Hepatic stellate cell (primary cell): ENCODE measurements at places on chromosomes 16 and 17.

DNA sequence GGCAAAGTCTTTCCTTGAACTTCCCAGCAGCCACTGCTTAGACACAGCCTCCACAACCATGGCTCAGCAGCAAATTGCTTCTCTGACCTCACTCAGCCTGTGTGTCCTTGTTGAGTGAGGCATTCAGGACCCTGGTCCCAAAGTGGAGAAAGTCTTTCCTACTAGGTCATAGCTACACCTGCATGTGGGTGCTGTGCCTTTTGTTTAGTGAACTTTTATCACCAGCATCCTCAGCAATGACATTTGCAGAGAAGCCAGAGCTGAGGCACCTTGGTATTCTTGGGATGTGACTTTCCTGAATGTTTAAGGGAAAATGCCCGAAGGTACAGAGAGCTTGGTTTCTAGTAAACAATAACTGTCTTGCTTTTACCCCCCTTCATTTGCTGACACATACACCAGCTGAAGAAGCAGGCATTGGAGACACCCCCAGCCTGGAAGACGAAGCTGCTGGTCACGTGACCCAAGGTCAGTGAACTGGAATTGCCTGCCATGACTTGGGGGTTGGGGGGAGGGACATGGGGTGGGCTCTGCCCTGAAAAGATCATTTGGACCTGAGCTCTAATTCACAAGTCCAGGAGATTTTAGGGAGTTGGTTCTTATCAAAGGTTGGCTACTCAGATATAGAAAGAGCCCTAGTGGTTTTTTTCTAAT, 20.9 kb upstream of the STH start:
- no peak for DNase-seq

DNA sequence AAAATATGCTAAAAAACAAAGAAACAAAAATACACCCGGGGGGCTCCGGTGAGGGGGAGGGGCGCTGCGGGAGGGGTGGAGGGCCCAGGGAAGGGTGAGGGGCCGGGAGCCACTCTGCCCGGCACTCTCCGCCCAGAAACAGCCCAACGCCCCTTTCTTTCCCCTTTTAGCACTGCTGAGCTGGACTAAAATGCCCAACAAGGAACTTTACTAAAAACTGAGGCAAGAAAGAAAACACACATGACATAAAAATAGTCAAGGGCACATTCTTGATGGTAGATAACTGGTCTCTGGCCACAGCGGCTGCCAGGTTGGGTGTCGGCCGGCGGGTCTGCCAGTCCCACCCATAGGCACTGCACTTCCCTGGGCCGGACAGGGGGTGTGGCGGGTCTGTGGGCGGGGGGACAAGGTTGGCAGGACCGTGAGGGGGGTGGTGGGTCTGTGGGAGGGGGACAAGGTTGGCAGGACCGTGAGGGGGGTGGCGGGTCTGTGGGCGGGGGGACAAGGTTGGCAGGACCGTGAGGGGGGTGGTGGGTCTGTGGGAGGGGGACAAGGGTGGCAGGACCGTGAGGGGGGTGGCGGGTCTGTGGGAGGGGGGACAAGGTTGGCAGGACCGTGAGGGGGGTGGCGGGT, 20.9 kb downstream of the METRNL start:
- peak; percentile 72 for DNase-seq

DNA sequence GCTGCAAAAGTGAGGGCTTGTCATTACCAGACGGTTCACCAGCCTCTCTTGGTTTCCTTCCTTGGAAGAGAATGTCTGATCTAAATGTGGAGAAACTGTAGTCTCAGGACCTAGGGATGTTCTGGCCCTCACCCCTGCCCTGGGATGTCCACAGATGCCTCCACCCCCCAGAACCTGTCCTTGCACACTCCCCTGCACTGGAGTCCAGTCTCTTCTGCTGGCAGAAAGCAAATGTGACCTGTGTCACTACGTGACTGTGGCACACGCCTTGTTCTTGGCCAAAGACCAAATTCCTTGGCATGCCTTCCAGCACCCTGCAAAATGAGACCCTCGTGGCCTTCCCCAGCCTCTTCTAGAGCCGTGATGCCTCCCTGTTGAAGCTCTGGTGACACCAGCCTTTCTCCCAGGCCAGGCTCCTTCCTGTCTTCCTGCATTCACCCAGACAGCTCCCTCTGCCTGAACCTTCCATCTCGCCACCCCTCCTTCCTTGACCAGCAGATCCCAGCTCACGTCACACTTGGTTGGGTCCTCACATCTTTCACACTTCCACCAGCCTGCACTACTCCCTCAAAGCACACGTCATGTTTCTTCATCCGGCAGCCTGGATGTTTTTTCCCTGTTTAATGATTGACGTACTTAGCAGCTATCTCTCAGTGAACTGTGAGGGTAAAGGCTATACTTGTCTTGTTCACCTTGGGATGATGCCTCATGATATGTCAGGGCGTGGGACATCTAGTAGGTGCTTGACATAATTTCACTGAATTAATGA, 4.3 kb downstream of the ZNF768 start:
- DNase-seq: no peak

GRCh38 chr16:57387598-57388354, 15.5 kb downstream of the CX3CL1 start:
- no peak for DNase-seq

DNA sequence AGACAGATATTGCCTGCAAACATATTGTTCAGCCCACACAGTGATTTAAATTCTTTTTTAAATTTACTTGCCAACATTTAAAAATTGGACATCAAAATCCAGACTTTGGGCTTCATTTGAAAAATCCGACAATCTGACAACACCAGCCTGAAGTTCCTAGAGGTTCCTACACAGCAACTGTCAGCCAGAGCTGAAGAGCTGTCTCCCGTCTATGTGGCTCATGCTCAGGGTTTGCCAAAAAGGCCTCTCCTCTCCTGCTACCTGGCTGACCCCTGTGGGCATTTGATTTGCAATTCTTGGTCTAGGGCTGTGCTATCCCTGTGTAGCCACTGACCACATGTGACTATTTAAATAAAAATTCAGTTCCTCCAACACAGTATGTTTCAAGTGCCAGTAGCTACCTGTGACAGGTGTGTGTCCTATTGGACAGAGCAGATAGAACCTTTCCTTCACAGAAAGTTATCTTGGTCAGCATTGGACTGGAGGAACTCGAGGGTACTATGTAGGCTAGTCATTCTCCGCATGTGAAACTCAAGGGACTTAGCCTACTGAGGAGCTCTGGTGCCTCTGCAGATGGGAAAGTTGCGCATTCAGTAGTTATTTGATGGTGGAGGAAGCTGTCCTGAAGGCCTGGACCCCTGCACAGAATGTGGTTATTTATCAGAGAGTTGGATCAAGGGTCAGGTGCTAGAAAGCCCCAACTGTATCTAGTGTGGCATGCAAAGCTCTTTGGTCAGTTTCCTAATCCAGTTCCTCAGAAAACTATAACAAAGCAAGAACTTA, 2.7 kb downstream of the LYRM1 start:
- DNase-seq: no peak

GRCh38 chr17:32482568-32483320, 4.0 kb upstream of the CDK5R1 start:
- no peak for DNase-seq

GRCh38 chr17:76726776-76727718, at the start of gene METTL23:
METTL23 (plus strand) TSS chr17:76726839; CDS start chr17:76729711, 2,872 bp downstream.
- DNase-seq: peak; percentile 76

- no peak for DNase-seq
These were observed 36.4 kb upstream of the SSTR5 start for GRCh38 chr16:1036166-1036565.

DNA sequence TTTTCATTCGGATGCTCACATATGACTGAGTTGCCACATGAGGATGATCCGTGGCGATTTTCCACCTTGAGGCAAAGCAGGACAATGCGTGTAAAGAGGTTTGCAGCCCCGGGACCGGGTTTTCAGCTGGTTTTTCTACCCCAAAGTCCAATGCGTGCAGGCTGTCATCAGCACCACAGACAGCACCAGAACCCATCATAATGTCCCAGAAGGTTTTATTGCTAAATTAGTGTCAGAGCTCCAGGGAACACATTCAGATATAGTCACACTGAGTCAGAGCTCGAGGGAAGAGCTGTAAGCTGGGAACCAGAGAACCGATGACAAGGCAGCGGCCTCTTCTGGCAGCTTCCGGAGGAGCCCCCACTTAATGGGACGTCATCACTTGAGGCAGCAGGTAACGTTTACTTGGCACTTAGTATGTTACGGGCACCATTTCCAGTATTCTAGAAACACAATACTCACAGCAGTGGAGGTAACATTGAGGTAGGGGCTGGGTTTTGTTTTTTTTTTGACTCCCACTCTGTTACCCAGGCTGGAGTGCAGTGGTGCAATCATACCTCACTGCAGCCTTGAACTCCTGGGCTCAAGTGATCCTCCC, 8.9 kb upstream of the NAGPA start:
- DNase-seq: peak; percentile 37

GRCh38 chr16:2782583-2783351, 4.6 kb downstream of the PRSS33 start:
- DNase-seq: no peak

DNA sequence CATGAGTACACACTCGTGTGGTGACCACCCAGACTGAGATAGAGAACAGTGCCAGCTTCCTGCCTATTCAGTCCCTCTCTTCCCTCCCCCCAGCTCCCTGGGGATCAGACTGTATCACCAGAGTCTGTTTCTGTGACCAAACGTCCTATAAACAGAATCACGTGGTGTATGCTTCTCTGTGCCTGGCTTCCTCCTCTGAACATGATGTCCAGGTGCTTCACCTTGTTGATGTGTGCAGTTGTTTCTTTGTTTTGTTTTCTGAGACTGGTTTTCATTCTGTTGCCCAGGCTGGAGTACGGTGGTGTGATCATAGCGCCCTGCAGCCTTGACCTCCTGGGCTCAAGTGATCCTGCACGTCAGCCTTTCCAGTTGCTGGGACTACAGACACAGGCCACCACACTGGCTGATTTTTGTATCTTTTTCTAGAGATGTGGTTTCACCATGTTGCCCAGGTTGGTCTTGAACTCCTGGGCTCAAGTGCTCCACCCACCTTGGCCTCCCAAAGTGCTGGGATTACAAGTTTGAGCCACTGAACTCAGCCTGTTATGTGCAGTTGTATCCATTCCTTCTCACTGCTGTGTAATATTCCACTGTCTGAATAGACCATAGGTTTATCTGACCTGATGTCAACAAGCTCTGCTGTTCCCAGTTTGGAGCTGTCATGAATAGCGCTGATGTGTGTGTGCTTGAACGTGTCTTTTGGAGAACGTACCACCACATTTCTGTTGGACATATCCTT, 28.9 kb upstream of the PRM1 start:
- DNase-seq: no peak

DNA sequence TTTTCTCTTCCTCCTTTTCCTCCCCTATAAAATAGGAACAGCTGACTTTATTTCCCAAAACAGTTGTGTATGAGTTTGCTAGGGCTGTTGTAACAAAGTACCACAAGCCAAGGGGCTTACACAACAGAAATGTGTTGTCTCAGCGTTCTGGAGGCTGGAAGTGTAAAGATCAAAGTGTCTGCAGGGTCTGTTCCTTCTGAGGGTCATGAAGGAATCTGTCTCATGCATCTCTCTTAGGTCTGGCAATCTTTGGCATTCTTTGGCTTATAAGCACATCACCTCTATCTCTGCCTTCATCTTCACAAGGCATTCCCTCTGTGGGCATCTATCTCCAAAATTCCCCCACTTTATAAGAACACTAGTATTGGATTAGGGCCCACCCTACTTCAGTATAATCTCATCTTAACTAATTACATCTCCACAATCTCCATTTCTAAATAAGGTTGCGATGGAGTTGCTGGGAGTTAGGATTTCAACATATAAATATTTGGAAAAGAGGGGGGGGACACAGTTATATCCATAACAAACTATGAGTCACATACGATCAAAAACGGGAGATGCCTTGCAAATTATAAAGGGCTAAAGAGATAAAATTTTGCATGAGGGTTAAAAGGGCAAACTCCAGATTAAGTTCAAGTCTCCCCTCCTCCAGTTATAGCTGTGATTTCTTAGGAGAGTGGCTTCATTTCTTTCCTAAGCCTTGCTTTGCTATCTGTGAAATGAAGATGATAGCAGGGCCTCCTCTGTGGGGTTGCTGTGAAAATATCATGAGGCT, 109.7 kb downstream of the VAT1L start:
- DNase-seq: no peak

- no peak for DNase-seq
These were observed 2.7 kb downstream of the CBFA2T3 start for GRCh38 chr16:88974080-88974915.

DNA sequence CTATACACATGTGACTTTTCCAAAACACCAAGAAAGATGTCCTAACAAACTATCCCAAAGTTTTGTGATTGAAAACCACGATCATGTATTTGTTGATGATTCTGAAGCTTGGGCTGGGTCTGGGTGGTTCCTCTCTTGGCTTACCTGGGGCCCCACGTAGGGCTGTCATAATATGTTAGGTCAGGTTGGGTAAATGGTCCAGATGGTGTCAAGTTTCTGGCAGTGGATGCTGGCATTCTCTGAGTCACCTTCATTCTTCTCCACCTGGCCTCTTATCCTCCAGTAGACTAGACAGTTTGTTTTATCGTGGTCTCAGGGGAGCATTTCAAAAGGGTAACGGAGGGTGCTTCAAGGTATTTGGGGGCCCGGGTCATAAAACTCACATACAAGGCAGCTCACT, 39.4 kb downstream of the SYCE1L start:
- DNase-seq: no peak

GRCh38 chr17:27460196-27460725, 4.0 kb downstream of the KSR1 start:
- no peak for DNase-seq

- DNase-seq: no peak
These were observed 71.9 kb upstream of the NOG start for GRCh38 chr17:56521414-56522141.

DNA sequence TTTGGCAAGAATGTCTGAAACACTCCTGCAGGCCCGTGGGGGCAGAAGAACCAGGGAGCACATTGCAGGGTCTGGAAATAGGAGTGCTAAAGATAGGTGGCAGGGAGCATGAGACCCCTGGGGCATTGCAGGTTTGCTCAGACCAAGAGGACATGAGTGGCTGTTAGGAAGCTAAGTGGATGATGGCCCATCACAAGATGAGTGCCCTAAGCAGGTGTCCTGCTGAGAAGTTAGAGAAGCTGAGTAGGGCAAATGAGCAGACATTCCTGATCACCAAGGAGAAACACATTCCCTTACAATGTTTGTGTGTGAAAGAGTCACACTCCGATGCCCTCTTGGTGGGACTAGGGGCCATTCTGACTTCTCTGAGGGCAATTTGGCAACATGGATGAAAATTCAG, 9.9 kb downstream of the MLYCD start:
- DNase-seq: no peak

DNA sequence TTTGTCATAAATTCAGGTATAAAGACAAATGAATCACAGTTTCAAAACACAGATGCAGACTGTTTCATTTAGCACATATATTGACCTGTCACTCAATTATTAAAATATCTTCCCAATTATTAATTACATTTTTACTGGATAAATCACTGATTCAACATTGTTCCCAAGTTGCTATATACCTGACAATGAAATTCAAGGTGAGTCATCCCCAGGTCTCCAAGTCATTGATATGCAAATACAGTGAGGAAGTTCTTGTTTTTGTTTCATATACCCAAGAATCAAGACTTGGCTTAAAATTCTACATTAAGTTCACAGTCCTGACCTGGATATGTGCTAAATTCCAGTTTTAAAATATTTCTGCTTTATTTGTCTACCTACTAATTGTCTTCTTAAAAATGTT, 599.3 kb upstream of the PSMD7 start:
- no peak for DNase-seq

GRCh38 chr16:12054396-12054795, 77.9 kb downstream of the SNX29 start:
- DNase-seq: no peak

- DNase-seq: no peak
These were observed 30.5 kb downstream of the GINS3 start for GRCh38 chr16:58422809-58423208.

- DNase-seq: no peak
These were observed 1.1 kb downstream of the CRLF3 start for GRCh38 chr17:30823421-30823820.
